ENCODE measurements at places on chromosomes 2 and 18.

GRCh38 chr2:205772983-205773382 lies 90.7 kb downstream of the NRP2 start:
- no peak for DNase-seq

GRCh38 chr2:45207101-45207500 lies 197.8 kb upstream of the SIX2 start:
- DNase-seq, result no peak

DNA sequence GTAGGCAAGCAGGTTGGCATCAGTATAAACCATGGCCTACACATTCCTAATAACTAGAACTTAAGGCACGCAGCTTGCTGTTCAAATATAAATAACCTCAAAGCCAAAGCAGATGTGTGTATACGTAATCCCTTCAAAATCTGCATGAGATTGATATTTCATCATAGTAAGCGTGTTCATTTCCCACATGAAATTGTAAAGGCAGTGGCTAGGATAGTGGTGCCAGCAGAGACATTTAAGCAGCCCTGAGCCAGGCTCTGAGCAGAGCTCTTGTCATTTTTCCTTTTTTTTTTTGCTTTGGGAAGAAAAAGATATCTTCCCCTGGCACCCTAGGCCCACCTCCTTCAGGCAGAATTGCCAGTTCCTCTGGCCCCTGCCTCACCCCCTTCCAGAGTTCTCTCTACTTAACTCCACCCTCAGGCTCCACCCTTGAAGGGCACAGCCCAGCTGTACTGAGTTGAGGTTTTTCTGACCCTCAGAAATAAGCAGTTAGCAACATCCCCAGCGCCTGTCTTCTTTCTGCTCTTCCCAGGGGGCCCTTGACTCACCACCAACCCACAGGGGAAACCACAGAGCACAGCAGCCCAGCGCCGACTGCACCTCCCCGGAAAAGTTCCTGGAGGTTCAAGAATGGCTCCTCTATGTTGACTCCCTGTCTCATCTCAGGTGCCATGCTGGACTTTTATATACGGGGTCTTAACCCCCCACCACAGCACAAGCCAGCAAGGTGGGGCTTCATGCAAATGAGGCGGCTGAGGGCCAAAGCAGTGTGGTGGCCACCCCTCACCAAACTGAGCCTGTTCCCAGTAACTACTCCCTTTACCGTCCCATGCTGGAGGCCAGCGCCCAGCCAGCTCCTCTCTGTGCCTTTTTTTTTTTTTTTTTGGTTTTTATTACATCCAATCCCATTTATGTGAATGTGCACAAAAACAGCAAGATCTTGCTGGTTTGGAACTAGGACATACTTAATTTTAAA lies 84.7 kb downstream of the EHD3 start:
- peak; percentile 88 for DNase-seq

GRCh38 chr18:44712025-44712424 lies 31.3 kb downstream of the SETBP1 start:
- DNase-seq, result no peak

DNA sequence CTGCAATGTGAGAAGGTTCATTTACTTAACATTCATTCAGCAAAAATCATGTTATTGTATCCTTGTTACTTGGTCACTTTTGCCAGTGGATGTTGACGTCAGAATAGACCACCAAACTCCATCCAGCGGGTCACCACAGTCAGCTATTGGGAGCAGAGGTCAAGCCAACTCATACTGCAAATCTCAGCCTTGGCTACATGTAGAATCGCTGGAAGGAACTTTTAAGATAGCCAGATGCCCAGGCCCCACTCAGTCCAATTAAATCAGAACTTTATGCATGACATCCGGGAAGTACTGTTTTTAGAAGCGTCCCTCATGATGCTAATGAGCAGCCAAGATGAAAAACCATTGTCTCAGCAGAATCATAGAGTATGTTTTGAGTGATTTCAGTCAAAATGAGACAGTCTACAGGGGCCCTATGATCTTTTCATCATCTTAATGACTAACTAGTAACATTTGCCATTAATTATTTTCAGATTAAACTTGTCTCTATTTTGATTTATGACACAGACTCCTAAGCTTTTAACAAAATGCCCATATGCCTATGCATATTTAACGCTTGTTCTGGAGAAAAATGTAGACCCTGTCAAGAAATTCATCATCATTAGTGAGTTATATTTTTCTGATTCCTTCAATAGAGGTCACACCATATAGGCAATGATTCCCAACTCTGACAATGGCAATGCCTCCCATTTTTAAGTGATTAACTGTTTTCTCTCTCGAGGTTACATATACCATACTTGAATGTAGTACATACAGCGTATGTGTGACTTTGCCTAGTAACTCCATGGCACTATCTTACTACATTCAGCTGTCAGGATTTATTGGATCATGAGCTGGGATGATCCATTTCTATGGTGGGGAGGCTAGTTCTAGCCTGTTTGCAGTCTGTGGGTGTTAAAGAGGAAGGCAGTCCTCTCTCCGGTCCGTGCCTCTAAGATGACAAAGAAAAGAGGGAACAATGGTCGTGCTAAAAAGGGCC lies 63.7 kb upstream of the CCBE1 start:
- DNase-seq, result no peak

- peak; percentile 17 for DNase-seq
These were observed 383.7 kb downstream of the XIRP2 start for GRCh38 chr2:167271932-167272331.

- no peak for DNase-seq
These were observed 27.4 kb downstream of the NEMP2 start for GRCh38 chr2:190507135-190507534.

GRCh38 chr2:215900843-215901242 lies 112.5 kb downstream of the MREG start:
- no peak for DNase-seq

DNA sequence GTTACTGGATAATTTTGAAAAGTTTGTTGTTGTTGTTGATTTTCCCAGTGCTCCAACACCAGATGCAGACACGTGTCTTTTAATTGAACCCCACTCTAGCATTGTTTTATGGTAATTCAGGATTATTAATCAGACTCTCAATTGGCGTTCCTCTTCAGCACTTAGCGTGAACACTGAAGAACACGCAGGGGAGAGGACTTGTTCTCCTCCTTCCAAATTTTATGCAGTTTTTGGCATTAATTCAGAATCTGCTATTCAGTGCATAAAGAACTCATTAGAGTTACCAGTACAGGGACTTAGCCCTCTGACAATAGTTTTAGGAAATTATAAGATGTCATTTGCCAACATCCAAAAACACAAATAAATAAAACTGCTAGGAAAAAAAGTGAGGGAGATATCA lies 75.5 kb downstream of the SNTG2 start:
- no peak for DNase-seq

DNA sequence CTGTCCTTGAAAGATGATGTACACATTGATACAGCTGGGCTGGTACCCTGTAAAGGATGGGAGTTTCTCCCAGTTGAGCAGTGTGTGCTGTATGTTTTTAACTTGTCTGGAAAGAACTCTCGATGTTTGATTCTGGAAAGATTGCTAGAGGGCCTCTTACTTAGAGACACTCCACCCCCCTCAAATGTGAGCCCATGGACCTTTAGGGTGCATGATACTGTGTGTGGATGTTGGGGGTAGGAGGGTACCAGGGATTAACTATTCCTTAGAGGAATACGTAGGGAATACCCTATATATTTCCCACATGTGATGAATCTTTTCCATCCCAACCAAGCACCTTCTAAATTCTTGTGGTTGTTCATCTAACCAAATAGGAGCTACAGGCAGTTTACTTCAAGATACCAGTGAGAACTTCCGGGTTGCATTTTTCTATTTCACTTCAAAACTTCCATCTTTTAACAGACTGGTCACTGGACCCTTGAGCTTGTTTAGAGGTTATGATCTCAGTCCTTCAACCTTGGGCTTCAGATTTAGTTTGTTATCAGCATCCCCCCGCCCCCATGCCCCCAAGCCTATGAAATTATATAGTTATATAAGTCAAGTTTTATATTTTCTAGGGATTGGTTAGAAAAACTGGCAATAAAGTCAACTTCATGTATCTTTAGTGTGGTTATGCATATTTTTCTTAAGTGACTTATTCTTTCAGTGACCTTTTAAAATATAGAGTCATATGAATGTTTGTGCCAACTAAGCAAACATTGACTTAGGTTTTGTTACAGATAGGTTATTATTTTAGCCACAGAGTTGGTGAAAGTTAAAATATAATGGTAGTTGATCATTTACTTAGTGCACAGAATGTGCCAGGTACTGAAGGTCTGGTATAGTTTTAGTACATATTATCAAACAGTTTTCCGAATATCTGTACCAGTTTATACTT lies 18.2 kb downstream of the AFTPH start:
- DNase-seq, result peak; percentile 45

DNA sequence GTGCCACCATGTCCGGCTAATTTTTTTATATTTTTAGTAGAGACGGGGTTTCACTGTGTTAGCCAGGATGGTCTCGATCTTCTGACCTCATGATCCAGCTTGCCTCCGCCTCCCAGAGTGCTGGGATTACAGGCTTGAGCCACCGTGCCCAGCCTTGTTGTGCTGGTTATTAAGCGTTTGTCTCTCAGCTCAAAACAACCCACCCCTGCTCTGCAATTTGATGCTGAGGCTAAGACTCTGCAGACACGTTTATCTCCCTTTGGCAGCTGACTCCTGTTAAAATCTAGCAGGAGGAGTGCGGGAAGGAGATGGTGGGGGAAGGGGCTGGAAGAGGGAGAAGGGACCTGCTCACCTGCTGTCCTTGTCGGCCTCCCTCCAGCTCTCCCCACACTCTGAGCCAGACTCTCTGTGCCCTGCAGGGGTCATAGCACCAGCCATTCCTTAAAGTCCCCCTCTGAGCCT lies 29.9 kb upstream of the IMPA2 start:
- no peak for DNase-seq

DNA sequence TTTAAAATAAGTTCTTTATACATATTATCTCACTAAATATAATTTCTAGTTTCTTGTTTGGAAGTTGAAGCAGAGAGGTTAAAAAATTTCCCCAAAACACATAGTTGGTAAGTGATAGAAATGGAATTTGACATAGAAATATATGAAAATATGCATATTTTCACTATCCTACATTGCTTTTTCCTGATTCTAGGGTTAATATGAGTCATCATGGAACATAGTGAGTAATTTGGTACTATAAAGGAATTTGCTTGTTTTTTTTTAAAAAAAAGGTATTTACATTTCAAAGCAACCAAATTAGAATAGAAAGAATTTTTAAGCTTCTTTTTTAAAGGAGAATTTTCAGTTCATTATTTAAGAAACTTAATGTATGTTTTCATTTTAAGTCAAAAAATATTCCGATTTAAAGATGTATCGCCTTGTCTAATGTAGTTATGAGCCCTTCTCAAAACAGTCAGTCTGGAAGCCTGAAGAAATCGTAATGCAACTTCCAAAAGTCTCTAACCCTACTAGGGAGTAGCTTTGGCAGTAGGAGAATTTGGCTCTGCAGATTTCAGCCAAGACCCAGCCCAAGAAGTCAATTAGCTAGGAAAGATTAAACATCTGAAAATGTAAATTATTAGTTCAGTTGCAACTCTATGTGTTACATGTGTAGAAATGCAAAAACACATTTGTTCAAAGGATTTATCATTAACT lies 147.3 kb downstream of the RDH14 start:
- DNase-seq, result peak; percentile 72

- no peak for DNase-seq
These were observed 11.0 kb downstream of the CRIM1 start for GRCh38 chr2:36366491-36367120.

GRCh38 chr2:132404056-132404455 lies 12.5 kb upstream of the GPR39 start:
- no peak for DNase-seq

- peak; percentile 38 for DNase-seq
These were observed 845 bp downstream of the EML4 start for GRCh38 chr2:42169874-42170521.

GRCh38 chr2:207630491-207630890 lies 5.3 kb upstream of the METTL21A start:
- no peak for DNase-seq

GRCh38 chr2:87403893-87404175 lies 344.1 kb upstream of the PLGLB2 start:
- no peak for DNase-seq

DNA sequence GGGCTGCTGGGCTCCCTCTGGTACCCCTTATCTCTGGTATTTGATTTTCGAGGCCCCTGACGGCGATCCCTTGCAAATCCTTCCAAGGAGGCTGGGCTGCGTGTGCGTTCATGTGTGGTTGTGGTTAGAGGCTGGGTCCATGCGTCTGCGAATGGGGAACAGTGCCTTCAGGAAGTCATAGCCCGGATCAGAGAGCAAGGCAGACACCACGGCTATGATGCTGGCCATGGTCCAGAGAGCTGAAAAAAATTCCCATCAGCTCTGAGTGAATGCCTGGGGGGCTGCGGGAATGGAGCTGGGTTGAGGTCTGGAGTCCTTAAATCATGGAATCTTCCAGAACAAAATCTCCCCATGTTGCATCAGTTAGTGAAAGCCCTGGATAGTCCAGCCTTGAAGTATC lies 145.5 kb downstream of the ACKR3 start:
- DNase-seq, result no peak

GRCh38 chr2:203344667-203345066 lies 16.5 kb downstream of the ABI2 start:
- DNase-seq, result no peak

DNA sequence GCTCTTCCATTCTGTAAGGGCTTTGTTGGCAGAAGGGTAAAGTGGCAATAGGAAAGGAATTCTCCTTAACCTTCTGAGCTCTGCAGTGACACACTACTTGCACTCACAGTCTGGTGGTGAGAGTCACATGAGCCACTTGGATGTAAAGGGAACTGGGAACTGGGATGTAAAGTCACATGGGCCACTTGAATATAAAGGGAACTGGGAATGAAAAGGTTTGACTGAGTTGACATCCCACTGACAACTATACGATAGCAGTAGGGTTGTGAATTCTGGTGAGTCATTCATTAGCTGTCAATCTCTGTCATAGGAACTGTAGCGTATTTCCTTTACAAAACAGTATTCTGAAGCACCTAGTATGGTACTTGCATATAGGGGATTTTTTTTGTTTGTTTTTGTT lies 5.5 kb downstream of the RPE start:
- DNase-seq, result no peak

DNA sequence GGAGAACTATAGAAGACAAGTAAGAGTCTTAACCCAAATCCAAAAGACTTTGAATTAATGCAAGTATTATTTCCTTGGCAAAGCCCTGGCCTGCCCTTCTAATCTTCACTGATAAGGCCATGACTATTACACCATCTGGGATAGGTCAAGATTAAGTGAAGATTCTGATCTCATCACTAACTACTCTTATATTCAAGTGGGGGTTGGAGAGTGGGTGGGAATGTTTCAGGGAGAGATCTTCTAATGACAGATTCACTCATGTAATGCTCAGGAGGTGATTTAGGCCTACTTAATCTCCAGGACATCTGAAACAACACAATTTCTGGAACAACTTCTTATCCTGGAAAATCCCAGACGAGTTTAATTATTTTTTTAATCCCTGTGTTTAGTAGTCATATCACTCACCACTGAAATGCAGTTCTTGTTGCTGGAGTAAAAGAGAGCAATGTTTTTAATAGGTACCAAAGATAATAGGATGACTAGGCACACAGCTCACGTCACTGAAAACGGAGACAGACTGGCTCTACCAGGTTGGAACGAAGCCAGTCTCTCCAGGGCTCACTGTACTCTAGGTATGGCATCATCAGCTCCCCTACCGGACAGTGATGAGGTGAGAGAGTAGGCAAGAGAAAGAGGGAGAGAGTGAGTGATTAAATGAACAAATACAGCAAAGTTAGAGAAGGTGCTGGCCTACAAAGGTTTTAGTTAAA lies 133.1 kb downstream of the NCKAP5 start:
- DNase-seq, result peak; percentile 49

- DNase-seq, result no peak
These were observed 101.4 kb upstream of the CELF4 start for GRCh38 chr18:37666991-37667390.
